ENCODE measurements at places on chromosomes 7 and 10.

DNA sequence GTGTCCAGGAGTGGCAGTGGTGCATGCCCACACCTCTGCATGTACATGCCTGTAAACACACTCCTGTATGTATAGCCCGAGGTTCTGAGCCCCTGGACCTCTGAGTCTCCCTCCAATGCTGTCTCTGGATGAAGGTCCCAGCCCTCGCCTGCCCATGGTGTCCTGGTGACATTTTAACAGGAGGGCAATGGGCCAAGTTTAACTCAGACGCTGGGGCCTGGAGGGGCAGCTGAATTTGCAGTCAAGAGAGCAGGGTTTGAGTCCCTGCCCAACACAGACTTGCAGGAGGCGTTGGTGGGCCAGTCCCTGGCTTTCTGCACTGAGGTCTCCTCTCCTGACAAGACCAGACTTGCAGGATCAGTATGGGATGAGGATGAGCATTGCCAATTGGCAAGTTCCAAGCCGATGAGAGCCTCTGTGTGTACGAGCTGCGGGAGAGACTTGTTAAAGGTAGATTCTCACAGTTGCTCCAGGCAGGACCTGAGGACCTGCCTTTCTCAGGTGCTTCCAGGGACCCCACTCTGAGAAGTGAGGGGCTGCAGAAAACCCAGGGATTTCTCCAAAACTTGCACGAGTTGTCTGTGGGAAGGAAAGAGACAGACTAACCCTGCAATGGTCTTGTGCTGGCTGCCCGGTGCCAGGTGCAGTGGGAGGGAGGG lies 141.9 kb downstream of the ELFN1 start:
- DNase-seq: no peak

GRCh38 chr10:58264780-58265179 lies 2.9 kb downstream of the IPMK start:
- DNase-seq: no peak

DNA sequence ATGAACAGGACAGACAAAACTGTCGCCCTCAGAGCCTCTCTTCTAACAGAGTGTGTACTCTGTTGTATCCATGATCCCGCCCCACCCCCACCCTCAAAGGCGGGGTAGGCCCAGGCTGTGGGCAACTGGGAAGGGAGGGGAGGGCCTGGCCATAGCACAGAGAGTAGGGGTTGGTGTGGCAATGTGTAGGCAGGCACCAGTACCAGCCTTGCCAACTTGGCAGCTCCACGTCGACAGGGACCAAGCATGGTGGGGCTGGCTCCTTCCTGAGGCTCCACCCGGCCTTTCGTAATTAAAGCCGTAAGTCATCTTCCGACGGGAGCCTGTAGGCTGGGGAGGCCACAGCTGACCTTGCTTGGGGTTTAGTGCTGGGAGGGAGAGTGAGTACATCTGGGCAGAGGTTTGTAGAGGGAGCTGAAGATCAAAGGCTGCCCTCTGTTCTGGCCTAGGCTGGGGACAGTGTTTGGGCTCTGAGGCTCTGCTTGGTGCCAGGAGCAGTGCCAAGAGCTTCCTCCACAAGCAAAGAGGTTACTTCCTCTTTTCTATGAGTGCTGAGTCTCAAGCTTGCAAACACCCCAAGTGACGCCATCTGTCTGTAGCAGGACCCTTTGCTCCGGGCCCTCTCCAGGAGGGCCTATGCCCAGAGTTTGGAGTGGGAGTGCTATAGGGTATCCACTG lies 121.6 kb downstream of the C10orf105 start:
- DNase-seq: no peak

- no peak for DNase-seq
Observed at GRCh38 chr7:109879287-109879828, 1211.6 kb upstream of the LRRN3 start.

GRCh38 chr10:44955413-44956070 lies 4.1 kb upstream of the RASSF4 start:
- DNase-seq: no peak

GRCh38 chr10:124600051-124600880 lies 138.6 kb downstream of the LHPP start:
- no peak for DNase-seq

- no peak for DNase-seq
Observed at GRCh38 chr10:6399231-6399741, 180.8 kb downstream of the PRKCQ start.

GRCh38 chr10:36534471-36535002 lies 590.9 kb upstream of the ANKRD30A start:
- no peak for DNase-seq

- DNase-seq: no peak
Observed at GRCh38 chr10:49089557-49090188, 25.6 kb downstream of the VSTM4 start.

- DNase-seq: no peak
Observed at GRCh38 chr10:22461891-22462290, 116.6 kb downstream of the SPAG6 start.

- DNase-seq: no peak
Observed at GRCh38 chr7:99380032-99380822, 5.7 kb downstream of the ARPC1B start.

DNA sequence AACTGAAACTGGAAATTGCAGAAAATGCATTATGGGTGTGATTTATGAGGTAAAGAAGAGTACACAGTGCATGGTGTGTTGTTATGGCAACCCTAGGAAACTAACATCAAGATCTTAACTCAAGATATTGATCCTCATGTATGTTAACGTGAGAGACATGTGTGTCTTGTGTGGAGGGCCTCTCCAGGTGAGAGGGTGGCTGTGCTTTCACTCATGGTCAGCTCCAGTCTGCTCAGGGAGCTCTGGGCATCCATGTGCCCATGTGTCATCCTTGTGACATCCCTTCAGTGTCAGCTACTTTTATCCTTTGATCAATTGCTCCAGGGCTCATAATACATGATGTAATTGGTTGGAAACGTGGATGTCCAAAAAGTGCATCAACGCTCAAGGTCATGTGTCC lies 24.9 kb upstream of the INSYN2A start:
- DNase-seq: no peak

- DNase-seq: no peak
Observed at GRCh38 chr7:101258243-101258731, 13.4 kb upstream of the FIS1 start.

DNA sequence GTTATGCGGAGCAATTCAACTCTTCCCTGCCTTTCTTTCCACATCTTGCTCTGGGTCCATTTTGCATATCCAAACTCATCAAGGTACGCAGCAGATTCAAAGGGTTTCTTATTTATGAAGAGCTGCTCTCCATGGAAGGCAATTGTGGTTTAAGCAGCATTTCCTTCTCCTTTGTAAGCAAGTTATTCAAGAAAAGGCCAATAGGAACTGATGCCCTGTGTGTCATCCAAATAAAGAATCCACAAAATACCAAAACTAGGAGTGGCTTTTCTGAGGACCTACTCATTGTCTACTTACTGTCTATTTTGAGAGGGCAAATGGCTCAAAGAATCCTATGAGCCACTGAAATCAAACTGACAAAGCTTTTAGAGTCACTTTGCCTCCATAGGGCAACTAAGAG lies 253.1 kb downstream of the PTEN start:
- no peak for DNase-seq

DNA sequence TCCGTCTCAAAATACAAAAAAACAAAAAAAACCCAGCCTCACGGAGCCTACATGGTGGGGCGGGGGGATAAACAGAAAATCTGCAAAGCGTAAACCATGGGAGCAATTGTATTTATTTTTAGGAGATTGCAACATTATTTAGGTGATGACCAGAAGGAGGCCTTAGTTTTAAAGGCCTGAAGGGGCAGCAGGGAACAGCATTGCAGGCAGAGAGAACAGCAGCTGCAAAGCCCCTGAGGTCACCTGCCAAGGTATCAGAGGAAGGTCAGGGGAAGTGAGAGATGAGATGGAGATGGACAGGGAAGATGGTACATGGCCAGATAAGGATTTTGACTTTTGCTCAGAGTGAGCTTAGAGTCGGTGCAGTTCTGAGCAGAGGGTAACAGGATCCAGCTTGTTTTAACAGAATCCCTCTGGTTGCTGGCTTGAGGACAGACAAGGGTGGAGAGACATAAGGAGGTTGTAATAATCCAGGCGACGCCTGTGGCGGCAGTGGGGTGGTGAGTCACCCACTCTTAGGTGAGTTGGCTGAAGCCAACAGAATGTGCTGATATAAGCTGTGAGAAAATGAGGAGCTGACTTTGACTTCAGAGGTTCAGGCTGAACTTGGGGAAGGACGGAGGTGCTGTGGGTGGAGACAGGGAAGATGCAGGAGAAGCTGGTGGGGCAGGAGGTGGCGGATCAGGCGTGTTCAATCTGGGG lies 82.3 kb upstream of the GTF2I start:
- DNase-seq: no peak

- DNase-seq: peak; percentile 52
Observed at GRCh38 chr10:77029777-77030717, 607.6 kb downstream of the KCNMA1 start.

DNA sequence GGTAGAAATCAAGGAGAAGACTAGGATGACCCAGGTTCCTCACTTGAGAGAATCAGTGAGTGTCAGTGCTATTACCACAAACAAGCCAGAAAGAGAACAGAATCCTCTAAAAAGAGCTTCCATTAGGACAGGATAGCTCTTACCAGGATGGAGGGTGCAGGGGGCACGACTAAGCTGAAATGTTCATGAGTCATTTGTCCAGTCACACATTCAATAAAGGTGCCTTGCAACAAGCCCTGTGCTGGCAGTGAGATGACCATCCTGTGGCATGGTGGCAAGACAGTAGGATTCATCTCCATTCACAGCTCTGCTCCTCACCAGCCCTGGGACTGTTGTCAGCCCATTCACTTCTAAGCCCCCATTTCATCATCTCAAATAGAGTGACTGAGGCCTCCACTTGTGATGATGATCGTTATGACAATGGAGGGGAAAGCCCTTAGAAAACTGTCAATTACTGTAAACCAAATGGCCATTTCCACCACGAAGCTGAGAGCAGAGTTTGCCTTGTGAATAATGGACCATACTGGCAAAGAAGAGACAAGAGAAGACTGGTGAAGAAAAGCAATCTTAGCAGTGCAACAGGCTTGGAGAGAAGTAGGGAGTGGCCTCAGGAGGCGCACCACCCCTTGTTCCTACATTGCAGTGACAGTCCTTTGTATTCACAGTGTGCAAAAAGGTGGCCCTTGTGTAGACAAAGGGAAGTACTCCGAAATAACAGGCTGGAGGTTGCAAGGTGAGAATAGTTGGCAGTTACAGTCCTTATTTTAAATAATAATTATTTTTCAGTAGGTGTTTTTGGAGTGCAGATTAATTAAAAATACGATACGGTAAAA lies 9.0 kb upstream of the WIPF3 start:
- DNase-seq: no peak

- DNase-seq: no peak
Observed at GRCh38 chr10:122576291-122576690, 15.7 kb downstream of the DMBT1 start.

All from SK-N-DZ (cell line).